Diencephalon (tissue), 1 donor: ENCODE measurements at places on chromosomes 13 and 19. TPM values are rescaled to one million over a fixed set of nuclear protein-coding genes. Genes with fewer than 3 reads are reported as not detected.

Gene SPACA4
- not detected for total RNA-seq

Gene OR7C1
- total RNA-seq, result not detected

Gene VSTM2B
- total RNA-seq, result 9.9 TPM

Gene SYNE4
- 1.6 TPM for total RNA-seq

Gene LGALS4
- 0.69 TPM for total RNA-seq

Gene NLRP5
- total RNA-seq, result under 0.01 TPM

Gene PSG2
- total RNA-seq, result not detected

Gene NLRP7
- total RNA-seq, result not detected

Gene ZNF835
- total RNA-seq, result 12.7 TPM

Gene DPP9
- 10.1 TPM for total RNA-seq
